ENCODE measurements at places on chromosomes 3 and 15. TPM values are rescaled to one million over a fixed set of nuclear protein-coding genes. Genes with fewer than 3 reads are reported as not detected.
A peak's percentile ranks its signal among the peaks of the same experiment; 100 is the strongest.

Gene MME
- total RNA-seq, result 1.3 TPM

Gene TRIM42
- not detected for total RNA-seq

Gene NANOGP8
- 1.1 TPM for total RNA-seq

Gene MNS1
- 0.55 TPM for total RNA-seq

Gene GRK7
- total RNA-seq, result not detected

Gene ACTRT3
- 4.4 TPM for total RNA-seq

Gene PAQR5
- total RNA-seq, result 69.7 TPM

Gene ACAD9
- total RNA-seq, result 52.0 TPM

Gene CYP8B1
- not detected for total RNA-seq

Gene RYR3
- total RNA-seq, result 0.78 TPM

Gene KLHL40
- not detected for total RNA-seq

Gene C3orf80
- total RNA-seq, result 0.14 TPM

Gene PFKFB4
- 3.1 TPM for total RNA-seq

Gene MKRN2OS
- not detected for total RNA-seq

Gene PLSCR2
- 0.41 TPM for total RNA-seq

DNA sequence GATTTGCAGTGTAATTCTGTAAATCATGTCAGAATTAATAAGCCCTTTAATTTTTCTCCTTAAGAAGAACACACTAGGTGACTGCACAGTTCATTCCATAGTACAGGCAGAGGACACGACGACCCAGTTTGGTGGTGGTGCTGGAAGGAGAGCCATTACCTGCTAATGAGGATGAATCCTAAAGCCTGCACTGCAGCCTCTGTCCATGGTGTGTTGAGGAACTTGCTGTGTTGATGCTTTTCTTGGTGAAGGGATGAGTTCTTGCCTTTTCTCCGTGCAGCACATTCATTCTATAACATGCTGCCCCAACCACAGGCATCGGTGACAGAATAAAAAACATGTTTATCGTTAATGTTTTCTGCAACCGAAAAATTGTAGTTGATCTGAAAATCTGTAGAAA, 89.6 kb upstream of the VEPH1 start:
- DNase-seq, result no peak

- no peak for DNase-seq
Observed at GRCh38 chr3:72597756-72598195, 250.5 kb downstream of the SHQ1 start.

GRCh38 chr15:72175186-72176044, 22.2 kb downstream of the GRAMD2A start:
- no peak for DNase-seq

- no peak for DNase-seq
Observed at GRCh38 chr15:75107516-75107907, 84.1 kb downstream of the PPCDC start.

DNA sequence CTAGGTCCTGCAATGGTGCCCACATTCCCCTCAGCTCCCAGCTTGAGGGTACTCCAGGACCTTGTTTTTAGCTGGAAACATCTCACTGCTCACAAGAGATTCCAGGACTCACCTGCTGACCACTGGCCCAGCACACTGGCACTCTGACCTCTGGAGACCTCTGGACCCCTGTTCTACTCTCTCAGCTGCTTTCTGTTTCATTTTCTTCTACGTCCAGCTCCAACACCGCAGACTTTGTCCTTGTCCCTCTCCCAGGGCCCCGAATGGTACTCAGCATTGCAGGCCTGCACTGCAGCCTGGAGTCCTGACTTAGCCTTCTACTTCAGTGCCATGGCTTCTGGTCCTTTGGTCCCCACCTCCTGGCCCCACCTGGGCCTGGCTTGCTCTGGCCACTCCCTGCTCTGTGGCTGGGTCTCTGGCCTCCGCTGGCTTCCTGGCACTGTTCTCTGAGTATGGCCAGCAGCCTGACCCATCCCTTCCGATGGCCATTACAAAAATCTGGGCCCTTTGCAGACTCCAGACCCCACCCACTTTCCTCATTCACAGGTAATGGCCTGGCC, 27.9 kb downstream of the KY start:
- no peak for DNase-seq

DNA sequence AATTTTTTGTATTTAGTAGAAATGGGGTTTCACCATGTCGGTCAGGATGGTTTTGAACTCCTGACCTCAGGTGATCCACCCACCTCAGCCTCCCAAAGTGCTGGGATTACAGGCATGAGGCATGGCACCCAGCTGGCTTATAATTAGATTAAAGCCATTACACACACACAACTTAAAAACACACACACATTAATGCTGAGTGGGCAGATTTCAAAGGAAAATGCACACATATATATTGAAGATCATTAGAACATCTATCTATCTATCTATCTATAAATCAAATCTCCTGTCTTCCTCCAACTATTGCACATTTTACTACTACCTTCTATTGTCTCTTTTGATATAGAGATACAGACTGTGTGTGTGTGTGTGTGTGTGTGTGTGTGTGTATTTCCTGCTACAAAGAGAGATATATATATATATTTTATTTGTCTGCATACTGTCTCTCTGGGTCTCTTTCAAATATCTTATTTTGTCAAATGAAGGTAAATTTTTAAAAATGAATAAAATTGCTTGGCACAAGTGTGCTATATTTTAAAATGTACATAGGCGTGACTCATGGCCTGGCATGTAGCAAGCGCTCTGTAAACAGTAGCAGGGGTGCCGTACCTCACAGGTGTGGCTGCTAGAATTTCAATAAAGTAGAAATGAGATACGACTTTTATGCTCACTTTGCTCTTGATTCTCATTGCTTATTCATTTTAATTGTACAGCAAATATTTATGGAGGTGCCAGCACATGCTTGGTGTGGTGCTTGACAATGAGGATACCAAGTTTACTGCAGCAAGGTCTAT, 655.8 kb downstream of the AGBL1 start:
- no peak for DNase-seq

DNA sequence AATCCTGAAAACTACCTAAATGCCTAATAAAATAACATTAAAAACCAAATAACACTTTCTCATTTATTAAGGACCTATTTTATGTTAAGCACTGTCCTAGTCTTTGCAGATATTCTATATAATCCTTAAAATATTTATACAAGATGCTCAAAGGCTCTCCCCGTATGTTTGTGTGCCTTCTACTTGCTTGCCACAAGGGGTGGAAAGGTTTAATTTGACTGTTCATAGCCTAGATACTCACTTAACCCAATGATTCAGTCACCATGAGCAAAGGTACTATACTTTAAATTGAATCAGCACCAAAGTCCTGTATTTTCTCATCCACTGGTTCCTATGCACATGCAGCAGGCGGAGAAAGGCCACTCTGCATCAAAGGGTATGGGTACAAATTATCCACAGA, 32.0 kb downstream of the LSAMP start:
- DNase-seq, result no peak

- no peak for DNase-seq
Observed at GRCh38 chr15:63022181-63022580, 20.4 kb upstream of the TPM1 start.

DNA sequence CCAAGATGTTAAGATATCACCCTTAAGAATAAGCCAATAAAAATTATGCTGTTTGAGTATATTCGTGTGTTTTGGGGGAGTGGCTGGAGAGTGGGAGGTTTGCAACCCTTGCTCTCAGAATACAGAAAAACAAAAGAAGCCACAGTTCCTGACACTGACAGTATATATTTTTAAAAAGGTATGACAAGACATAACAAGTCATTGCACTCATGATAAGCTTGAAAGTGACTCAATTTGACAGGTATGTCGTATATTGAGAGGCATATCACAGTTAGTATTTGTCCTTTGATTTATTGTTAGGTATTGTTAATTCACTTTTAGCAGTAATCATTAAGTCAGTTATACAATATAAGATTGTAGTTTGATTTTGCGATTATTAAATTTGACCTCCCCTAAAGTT, 73.1 kb upstream of the TSC22D2 start:
- no peak for DNase-seq

GRCh38 chr3:185361920-185362319, 1.0 kb upstream of the MAP3K13 start:
- DNase-seq, result no peak

DNA sequence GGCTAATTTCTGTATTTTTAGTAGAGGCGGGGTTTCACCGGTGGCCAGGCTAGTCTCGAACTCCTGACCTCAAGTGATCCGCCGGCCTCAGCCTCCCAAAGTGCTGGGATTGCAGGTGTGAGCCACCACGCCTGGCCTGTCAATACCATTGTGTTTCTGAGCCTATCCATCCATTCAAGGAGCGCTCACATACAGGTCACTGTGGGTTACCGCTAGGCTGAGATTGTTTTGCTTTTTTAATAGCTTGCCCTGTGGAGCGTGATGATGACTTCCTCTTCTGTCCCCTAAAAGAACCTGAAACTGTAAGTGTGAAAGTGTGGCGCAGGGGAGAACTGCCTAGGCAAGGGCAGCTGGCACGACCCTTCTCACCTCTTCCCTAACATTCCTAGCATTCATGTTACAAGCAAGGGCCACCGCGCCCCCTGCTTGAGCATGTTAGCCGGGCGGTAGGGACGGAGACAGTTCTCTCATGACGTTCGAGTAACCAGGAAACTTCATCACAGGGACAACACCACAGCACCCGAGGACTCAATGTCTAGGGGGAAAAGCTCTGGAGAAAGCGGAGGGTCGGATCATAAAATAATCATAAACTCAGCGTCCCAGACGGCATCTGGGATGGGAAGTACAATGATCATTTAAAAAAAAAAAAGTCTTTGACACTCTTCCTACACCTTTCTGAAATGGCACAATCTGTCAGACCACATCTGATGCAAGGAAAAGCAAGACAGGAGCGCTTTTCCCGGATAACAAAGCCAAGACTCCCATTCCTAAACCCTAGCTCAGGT, 790 bp downstream of the LAMP3 start:
- no peak for DNase-seq

- DNase-seq, result no peak
Observed at GRCh38 chr15:96514607-96515285, 184.2 kb downstream of the NR2F2 start.

DNA sequence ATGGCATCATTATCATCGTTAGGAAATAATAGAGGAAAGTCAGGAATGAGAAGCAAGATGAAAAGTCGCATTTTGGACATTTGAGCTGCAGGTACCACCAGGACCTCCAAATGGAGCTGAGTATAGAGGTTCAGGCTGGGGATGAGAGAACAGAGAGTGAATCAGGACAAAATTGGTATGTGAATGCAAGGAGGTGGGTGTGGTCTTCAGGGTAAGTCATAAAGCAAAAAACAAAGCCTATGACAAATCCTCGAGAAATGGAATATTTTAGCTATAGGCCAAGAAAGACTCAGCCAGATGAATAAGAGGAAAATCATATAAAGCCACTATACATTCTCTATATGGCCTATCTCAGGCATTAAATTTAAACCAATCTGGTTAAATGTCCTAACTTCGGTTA, 841.3 kb downstream of the ROBO1 start:
- DNase-seq, result no peak

DNA sequence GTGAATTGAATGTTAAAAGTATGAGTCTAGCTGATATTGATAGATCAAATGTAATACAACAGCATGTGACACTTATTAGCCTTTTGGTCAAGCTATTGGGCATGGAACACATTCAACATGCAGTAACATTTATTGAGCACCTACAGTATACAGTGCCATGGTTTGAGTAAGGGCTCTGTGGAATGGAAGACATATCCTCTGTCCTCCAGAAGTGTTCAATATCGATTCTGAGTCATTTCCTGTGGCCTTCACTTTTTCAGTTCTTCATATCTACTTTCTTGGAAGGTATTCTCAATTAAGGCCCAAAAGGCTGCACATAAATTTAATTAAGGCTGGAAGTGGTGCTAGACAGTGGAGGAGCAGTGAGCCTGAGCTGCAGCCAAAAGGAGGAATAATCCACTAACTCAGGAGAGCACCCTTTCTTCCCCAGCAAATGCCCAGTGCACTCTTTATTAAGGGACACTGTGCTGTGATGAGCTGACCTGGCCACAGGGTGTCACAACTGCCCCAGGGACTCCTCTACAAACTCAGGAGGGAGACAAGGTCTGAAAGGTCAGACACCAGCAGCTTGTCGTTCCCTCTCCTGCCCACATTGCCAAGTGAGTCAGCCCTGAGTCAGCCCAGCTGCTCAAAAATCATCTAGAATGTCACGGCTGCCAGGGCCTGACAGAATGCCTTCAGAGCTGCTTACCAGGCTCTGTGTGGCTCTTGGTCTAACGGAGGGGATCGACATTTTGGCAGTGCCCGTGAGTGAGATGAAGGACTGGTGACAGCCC, 544.8 kb downstream of the AGBL1 start:
- peak; percentile 93 for DNase-seq

DNA sequence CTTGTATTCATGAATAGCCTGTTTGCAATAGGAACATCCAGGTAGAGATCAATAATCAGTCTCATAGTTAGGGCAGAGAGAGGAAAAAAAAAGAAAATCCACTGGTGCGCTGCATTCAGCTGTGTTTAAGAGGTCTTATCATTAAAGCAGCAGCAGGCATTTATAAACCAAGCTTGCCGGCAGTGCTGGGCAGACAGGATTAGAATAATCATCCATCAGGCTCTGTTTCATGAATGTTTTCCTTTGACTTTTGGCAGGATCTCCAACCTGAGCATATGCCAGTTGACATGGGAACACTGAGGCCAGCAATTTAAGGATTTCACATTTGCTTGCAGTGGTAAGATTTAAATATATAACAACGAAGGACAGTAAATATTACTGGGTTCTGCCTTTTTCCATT, 305.2 kb upstream of the SEMA6D start:
- DNase-seq, result no peak

DNA sequence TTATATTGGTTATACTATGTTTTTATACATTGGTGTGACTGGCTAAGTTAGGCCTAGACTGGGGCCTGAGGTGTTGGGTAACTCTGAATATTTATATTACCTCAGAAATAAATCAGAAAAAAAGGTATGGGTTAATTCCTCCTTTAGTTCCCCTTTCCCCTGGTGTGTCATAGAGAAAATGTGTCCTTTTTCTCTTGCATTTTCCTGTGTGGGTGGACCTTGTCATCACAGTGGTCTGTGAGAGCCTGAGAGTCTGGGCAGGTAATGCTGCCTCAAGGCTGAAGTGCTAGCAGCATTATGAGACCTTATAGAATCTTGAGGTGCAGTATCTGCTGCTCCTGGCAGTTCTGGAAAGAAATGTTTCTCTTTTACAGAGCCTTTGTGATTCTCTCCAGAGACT, 69.7 kb downstream of the PCOLCE2 start:
- no peak for DNase-seq

All from adrenal gland (tissue), 19 donors.